ENCODE measurements at places on chromosomes 1 and 21.

DNA sequence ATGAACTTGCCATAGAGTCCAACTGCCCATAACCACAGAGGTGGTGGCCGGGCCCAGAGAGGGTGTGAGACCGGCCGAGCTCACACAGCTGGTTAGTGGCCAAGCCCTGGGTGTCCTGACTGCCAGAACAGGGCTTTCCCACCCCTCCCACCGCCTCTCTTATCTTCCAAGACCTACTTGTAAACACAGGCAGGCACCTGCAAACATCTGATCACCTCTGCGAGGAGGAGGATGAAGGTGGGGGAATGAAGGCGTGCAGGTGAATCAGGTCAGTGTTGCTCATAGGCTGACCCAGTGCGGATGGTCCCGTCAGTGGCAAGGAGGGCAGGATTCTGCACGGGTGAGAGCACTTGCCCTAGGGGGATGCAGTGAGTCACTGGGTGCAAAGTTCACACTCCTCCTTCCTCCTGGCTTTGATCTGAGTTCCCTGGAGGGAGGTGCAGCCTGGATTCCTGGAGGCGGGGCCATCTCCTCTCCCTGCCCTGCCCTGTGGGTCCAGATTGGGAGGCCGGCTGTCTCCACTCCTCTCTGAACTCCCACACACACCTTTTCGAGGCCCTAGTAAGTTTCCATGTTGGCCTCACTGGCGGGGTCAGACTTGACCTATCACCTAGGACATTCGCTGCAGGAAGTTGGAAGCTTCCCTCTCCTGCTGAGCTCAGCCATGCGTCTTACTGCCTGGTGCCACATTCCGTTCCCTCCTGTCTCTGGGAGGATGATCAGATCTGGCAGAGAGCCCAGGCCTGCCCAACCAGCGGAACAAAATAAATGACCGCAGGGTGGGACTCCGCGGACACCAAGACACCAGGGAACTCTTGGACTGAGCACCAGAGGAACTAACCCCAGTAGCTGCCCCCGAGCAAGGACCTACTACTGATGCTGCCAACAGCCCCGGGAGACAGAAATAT, 7.3 kb downstream of the UQCRHL start:
- peak; percentile 85 for DNase-seq

GRCh38 chr1:177082855-177083693, 81.4 kb downstream of the ASTN1 start:
- DNase-seq = no peak

- DNase-seq = no peak
These were observed 982 bp upstream of the IL24 start for GRCh38 chr1:206896261-206896660.

DNA sequence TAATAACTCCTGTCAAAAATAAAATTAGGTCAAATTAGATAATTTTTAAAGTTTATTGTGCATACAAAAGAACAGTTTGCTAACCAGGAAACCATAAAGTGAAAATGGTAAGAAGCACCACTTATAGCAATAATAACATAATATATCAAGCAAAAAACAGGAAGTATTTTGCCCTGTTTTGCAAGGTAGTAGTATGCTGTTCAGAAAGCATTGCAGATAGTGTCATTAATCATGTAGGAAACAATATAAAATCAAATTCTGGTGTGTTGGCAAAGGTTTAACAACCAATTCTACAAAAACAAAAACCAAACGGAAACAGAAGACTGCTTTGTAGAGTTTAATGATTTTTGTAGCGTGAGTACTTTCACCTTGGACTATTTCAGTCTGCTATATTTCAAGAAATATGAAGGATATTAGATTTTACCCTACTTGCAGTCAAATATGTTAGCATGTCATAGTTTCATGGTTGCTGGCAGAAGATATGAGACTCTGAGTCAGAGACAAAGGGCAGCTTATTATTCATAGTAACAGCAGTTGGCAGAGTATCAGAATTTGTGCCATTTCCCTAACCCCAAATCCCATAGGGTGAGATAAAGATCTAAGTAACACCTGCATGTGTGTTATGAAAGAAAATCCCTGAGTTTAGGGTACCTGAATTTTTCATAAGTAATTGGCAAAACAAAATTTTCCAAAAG, 729.0 kb upstream of the BRINP3 start:
- DNase-seq = peak; percentile 2

- DNase-seq = peak; percentile 75
These were observed 13.4 kb downstream of the OSCP1 start for GRCh38 chr1:36436821-36437220.

GRCh38 chr1:60510162-60510561, 436.6 kb upstream of the C1orf87 start:
- DNase-seq = no peak

GRCh38 chr21:16071761-16072160, 342.0 kb downstream of the USP25 start:
- no peak for DNase-seq

DNA sequence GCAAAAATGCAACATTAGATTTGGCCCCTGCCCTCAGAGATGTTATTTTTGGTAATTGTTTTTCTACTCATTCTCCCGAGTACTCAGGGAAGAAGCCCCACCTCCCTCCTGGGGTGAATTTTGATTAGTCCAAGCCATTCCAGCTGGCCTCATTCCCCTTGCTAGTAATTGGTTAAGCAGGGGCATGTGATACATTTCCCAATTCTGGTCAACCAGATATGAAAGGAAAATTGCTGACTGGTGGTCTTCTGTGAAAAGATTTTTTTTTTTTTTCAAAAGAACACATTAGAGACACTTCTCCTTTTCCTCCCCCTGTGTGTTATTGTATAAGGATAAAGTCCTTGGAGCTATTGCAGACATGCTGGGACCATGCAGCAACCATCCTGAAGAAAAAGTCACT, 71.1 kb upstream of the AKT3 start:
- DNase-seq = no peak

GRCh38 chr1:88061492-88062177, 622.4 kb upstream of the PKN2 start:
- DNase-seq = peak; percentile 61

DNA sequence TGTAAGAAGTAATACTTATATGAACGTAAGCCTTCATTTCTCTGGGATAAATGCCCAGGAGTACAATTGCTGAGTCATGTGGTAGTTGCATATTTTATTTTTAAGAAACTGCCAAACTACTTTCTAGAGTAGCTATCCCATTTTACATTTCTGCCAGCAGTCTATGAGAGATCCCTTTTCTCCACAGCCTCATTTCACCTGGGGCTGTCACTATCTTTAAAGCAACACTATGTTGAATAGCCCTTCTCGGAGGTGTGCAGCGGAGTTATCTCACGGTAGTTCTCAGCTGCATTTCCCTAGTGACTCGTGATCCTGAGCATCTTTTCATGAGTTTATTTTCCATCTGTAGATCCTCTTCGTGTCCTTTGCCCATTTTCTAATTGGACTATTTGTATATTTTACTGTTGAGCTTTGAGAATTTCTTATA, 93.4 kb downstream of the ADARB1 start:
- DNase-seq = no peak

- DNase-seq = peak; percentile 27
These were observed 51.6 kb upstream of the HAO2 start for GRCh38 chr1:119316870-119317416.

DNA sequence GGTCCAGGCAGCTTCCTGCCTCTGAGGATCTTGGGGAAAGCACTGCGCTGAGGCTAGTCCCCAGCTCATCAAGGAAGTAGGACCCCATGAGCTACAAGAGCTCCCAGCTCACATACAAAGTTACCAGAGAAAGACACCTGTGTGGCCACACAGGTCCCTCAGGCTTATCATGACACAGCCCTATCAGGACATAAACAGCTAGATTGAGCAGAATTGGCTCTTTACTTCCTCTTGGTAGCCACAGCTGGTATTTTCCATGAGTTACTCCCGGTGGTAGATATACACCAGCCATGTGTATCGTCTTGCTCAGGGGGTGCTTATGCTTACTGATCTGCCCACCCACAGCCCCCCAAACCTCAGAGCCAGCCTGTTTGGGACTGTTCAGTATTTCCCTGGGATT, 1.2 kb downstream of the LENEP start:
- no peak for DNase-seq

DNA sequence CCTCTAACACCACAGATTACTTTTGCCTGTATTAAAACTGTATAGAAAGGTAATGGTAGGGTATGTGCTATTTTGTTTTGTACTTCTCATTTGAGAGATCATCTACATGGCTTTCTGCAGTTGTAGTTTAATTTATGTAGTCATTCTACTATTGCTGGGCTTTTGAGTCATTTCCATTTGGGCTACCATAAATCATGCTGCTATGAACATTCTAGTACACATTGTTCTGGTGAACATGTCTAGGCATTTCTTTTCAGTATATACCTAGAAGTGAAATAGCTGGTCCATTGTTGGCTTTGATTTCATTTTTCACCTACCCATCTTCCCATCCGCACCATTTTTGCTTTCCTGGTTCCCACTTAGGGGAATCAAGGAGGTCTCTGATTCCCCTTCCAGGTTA, 18.7 kb downstream of the EDN2 start:
- no peak for DNase-seq

DNA sequence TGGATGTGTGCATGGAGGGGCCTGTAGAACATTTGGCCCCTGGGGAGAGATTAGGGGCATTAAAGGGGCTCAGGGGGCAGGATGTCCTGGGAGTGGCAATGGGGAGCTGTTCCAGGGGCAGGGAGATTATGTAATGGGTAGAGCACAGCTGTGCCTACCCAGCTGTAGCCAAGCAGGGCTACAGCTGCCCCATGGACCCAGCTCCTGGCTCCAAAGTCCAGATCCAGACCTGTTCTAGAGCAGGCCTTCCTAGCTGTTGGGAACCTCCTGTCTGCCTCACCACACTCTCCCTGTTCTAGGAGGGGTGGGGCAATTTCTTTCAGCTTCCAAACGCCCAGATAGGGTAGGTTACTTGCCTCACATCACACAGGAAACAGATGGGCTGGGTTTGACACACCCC, 5.6 kb downstream of the RPS6KA1 start:
- no peak for DNase-seq

- DNase-seq = no peak
These were observed 11.8 kb downstream of the DRAM2 start for GRCh38 chr1:111127923-111128643.

- no peak for DNase-seq
These were observed 67.3 kb upstream of the ADGRL2 start for GRCh38 chr1:81733480-81733879.

Data from HCT116 (cell line).